ENCODE measurements at places on chromosomes 3 and 15.

DNA sequence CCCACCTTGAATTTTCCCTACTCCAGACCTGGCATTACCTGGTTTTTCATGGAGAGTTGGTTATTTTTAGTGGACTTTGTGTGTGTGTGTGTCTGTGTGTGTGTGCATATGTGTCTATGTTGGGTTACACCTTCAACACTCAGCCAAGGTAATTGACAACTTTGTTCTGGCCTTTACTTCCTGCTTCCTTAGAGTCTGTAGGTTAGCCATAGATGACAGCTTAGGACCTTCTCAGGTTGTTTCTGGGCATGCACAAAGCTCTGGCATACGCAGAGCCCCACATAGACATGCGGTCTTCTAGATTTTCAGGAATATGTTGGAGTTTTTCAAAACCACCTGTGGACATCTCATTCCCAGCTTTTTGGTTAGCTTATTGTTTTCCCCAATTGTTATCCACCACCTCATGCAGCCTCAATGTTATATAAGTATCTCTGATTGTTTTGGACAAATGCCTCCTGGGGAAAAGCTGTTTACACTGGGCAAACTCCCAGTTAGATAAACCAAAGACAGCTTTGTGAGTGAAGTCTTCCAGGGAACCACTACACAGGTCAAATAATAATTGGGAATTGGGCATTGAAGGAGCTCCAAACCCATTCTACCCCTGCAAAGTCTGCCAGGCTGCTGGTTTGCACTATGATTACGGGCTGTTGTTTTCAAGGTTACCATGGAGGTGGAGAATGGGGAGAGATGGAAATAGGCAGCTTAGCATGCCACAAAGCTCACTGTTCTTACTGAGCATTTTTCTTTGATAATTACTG is 201.2 kb downstream of the ADAMTSL3 start:
- DNase-seq = no peak

DNA sequence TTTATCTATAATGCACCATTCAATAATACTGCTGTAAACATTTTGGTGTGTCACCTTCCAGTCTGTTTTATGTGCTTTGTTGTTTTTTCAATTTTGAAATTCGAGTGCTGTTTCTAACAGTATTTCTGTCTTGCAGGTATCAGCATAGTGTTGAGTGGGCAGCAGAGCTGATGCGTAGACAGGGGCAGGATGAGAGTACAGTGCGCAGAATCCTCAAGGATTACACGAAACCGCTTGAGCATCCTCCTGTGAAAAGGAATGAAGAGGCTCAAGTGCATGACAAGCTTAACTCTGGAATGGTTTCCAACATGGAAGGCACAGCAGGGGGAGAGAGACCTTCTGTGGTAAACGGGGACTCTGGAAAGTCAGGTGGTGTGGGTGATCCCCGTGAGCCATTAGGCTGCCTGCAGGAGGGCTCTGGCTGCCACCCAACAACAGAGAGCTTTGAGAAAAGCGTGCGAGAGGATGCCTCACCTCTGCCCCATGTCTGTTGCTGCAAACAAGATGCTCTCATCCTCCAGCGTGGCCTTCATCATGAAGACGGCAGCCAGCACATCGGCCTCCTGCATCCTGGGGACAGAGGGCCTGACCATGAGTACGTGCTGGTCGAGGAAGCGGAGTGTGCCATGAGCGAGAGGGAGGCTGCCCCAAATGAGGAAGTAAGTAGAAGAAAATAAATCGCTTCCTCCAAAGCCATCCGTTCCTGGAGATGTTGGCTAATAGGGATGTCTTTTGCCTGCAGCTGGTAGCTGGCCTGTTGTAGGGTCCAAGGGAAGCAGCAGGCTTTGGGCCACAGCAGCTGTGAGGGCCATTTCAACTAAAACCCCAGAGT is 19.1 kb downstream of the TSEN2 start:
- DNase-seq = no peak

DNA sequence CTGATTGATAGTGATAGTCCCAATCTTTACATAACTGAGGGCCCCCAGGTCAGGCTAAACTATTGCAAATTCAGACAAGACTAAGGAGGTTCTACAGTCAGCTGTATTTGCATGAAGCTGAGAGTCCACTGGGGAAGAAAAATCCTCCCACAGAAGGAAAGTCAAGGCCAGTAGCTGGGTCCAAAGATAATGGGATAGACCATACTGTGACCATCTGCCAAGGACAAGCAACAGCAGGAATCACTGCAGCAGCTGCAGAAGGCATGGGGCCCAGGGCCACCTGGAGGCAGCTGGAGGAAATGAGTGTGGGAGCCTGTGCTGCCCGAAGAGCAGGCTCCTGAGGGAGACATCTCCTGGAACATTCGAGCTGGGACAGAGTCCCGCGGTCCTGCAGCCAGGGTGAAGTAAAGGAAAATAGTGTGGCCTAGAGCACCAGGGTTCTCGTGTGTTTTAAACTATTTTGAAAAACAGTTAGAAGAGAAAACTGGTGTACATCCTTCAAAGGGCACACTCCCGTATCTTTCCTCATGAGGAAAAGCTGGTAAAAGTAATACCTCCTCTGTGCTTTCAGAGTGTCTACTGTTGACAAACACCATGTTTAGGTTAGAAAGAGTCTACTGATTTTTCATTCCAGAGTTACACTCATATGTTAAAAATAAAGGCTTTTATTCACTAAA is 13.2 kb upstream of the TMEM212 start:
- DNase-seq = peak; percentile 22

DNA sequence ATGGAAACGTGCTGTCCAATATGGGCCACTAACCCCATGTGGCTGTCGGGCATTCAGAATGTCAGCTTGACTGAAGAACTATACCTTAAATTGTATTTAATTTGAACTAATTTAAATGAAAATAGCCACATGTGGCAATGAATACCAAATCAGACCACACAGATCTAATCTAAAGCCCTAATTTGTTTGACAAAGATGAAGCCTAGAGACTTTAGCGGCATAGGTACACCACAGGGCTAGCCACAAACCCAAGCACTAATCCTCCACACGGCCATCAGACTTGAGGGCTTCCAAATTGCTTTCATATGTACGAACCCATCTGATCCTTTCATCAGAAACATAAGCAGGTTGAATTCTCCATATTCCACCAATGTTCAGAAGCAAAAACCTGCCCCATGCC is 81.4 kb downstream of the SHQ1 start:
- DNase-seq = no peak

GRCh38 chr15:87403973-87404372 is 852.6 kb downstream of the NTRK3 start:
- DNase-seq = no peak

GRCh38 chr3:76527773-76528172 is 512.1 kb upstream of the ROBO2 start:
- DNase-seq = no peak

GRCh38 chr3:177361081-177361938 is 164.0 kb upstream of the TBL1XR1 start:
- DNase-seq = no peak

GRCh38 chr3:112115161-112115739 is 17.8 kb downstream of the GCSAM start:
- DNase-seq = no peak

- DNase-seq = no peak
Measured at GRCh38 chr3:47747558-47747957, 34.1 kb downstream of the SMARCC1 start.

DNA sequence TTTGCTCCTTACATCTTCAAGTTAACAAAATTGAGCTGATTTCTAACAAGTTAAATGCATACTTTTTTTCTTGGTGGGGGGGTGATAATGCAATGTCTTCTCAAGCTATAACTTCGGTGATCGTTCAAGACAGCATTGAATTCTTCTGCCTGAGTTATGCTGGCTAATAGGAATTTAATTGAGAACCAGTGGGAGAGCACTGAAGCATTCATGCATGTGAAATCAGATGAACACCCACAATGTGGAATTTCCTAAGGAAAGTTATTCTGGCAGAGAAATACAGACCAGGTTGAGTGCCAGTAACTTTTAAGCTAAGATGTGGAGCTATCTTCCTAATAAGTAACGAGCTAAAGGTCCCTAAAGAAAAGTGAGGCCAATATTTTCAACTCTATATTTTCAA is 3.0 kb downstream of the SPATA16 start:
- DNase-seq = peak; percentile 78

- no peak for DNase-seq
Measured at GRCh38 chr3:46422617-46423016, 15.6 kb downstream of the CCRL2 start.

GRCh38 chr3:54372232-54372631 is 249.9 kb downstream of the CACNA2D3 start:
- no peak for DNase-seq

DNA sequence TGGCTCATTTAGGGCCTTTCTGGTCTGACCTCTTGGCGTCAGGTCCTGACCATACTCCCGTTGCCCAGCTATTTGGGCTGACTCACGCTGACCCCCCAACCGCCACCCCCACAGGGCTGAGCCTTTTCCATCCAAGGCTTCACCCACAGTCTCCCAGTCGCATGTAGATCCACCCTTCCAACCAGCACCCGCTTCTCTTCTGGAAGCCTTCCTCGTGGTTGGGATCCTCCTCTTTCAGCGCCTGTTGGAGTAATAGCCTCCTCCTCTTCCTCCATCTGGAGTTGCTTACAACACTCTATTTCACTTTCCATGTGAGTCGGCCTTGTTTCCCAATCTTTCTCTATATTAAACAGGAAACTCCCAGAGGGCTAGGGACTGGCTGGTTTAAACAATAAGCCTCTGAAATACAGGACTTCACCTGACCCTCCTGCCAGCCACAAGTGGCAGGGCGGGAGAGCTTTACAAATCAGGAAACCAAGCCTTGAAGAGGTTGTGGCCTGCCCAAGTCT is 2.1 kb upstream of the ALAS1 start:
- no peak for DNase-seq
